ENCODE measurements at places on chromosomes 5 and 9. TPM values are rescaled to one million over a fixed set of nuclear protein-coding genes. Genes with fewer than 3 reads are reported as not detected.

Gene GTF3C5
- total RNA-seq, result 81.6 TPM

DNA sequence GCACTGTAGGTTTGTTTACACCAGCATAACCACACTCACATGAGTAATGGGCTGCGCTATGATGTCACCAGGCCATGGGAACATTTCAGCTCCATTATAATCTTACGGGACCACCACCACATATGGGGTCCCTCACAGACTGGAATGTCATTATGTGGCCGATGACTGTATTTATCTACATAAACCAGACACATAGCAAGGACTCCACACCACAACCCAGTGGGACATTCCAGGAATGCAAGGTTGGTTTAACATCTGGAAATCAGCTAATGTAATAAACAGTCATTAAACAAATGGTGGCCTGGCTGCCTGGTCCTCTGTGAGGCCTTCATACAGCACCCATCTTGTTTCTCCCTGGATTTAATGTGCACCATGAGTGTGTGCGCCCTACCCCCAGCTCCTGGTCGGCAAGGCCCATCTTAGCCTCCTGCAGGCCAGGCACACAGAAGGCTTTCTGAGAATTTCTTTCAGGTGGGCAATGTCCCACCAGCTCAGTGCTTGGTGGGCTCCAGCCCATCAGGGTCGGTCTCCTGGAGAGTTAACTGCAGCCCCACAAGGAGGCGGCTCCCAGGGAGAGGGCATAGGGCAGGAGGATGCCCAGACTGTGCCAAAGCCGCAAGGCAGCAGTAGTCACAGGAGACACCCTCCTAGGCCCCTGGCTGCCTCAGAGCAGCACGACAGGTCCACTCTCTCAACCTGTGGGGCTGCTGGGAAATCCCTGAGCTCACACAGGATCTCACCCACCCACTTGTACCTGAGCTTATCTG, 35.9 kb upstream of the SARDH start:
- no peak for DNase-seq

- DNase-seq, result no peak
Observed at GRCh38 chr9:37029776-37030610, 4.1 kb downstream of the PAX5 start.

GRCh38 chr5:112077180-112077579, 320.2 kb upstream of the NREP start:
- no peak for DNase-seq

Gene TIMD4
- total RNA-seq, result 5.5 TPM

Measured in activated T-helper 2 cell treated with anti-CD3 and anti-CD28 coated beads, Interferon-gamma antibody, Interleukin-2, Interleukin-4, amounts not matched to agents 10 μg/mL and 5 μg/mL and 100 μg/mL, durations not matched to agents 14 hours and 24 hours and 36 hours (primary cell).